ENCODE measurements at places on chromosomes 12 and 14. TPM values are rescaled to one million over a fixed set of nuclear protein-coding genes. Genes with fewer than 3 reads are reported as not detected.

The SPTB gene
- total RNA-seq, result not detected

The BCL11B gene
- total RNA-seq, result not detected

The SRGAP1 gene
- total RNA-seq, result 1.6 TPM

The IL22 gene
- total RNA-seq, result not detected

The CGRRF1 gene
- total RNA-seq, result 13.3 TPM

The KLRB1 gene
- not detected for total RNA-seq

The DDN gene
- 0.51 TPM for total RNA-seq

The LRRC9 gene
- 0.62 TPM for total RNA-seq

The GLT1D1 gene
- total RNA-seq, result not detected

The TPPP2 gene
- 0.58 TPM for total RNA-seq

The TAS2R50 gene
- total RNA-seq, result 2.2 TPM

The OR4E2 gene
- not detected for total RNA-seq

The RNFT2 gene
- total RNA-seq, result 7.1 TPM

The UNC119B gene
- 30.7 TPM for total RNA-seq

The DIO2 gene
- total RNA-seq, result not detected

The TM7SF3 gene
- total RNA-seq, result 94.4 TPM

The LTBP2 gene
- 0.20 TPM for total RNA-seq

The P3H3 gene
- total RNA-seq, result 7.9 TPM

The SDR9C7 gene
- total RNA-seq, result not detected

The MMP19 gene
- total RNA-seq, result not detected

The RPS6KL1 gene
- 8.1 TPM for total RNA-seq

The EPYC gene
- total RNA-seq, result not detected

The ASIC1 gene
- total RNA-seq, result 0.24 TPM

The SIX6 gene
- total RNA-seq, result not detected

The CLECL1 gene
- total RNA-seq, result not detected

Data from HepG2 (cell line).